ENCODE measurements at places on chromosomes 3 and 15. TPM values are rescaled to one million over a fixed set of nuclear protein-coding genes. Genes with fewer than 3 reads are reported as not detected.

The MYZAP gene
- 41.3 TPM for total RNA-seq

The CD276 gene
- 55.0 TPM for total RNA-seq

The CPOX gene
- total RNA-seq = 18.0 TPM

The XIRP1 gene
- total RNA-seq = not detected

The GRM2 gene
- 0.15 TPM for total RNA-seq

The NR1I2 gene
- 0.21 TPM for total RNA-seq

The EXD1 gene
- total RNA-seq = not detected

The SLC30A4 gene
- 4.8 TPM for total RNA-seq

The GOLGA8S gene
- total RNA-seq = 0.53 TPM

The OTOL1 gene
- not detected for total RNA-seq

The C3orf85 gene
- total RNA-seq = not detected

The KLHDC8B gene
- 34.8 TPM for total RNA-seq

The PTH1R gene
- 14.5 TPM for total RNA-seq

The KLHL6 gene
- total RNA-seq = 36.7 TPM

The FGD5 gene
- 85.0 TPM for total RNA-seq

The A4GNT gene
- 0.41 TPM for total RNA-seq

The LRRC3B gene
- total RNA-seq = 0.30 TPM

The CBLB gene
- 29.7 TPM for total RNA-seq

The GOLGA6L10 gene
- 0.41 TPM for total RNA-seq

The ABI3BP gene
- total RNA-seq = 108 TPM

The CLDND1 gene
- 91.2 TPM for total RNA-seq

The ONECUT1 gene
- not detected for total RNA-seq

The POLQ gene
- 0.56 TPM for total RNA-seq

The MEIS2 gene
- total RNA-seq = 20.7 TPM

The ILDR1 gene
- total RNA-seq = 8.3 TPM

The HIGD2B gene
- total RNA-seq = not detected

The KCNMB2 gene
- total RNA-seq = 0.56 TPM

The GHSR gene
- total RNA-seq = not detected

The P2RY1 gene
- total RNA-seq = 19.8 TPM

The PLSCR4 gene
- 63.5 TPM for total RNA-seq

The ARRDC4 gene
- total RNA-seq = 52.8 TPM

The CTDSPL gene
- 60.3 TPM for total RNA-seq

The SYNPR gene
- total RNA-seq = not detected

The ZNF80 gene
- not detected for total RNA-seq

The COLQ gene
- total RNA-seq = 2.0 TPM

The MAP1A gene
- 7.1 TPM for total RNA-seq

The IDH2 gene
- 46.7 TPM for total RNA-seq

The CPA3 gene
- 48.6 TPM for total RNA-seq

The TIMP4 gene
- 5.2 TPM for total RNA-seq

The LDHAL6B gene
- total RNA-seq = not detected

The SEMA3B gene
- 77.6 TPM for total RNA-seq

The CPLX3 gene
- total RNA-seq = not detected

The TLNRD1 gene
- 24.7 TPM for total RNA-seq

The BHLHE40 gene
- 84.8 TPM for total RNA-seq

The ADAMTS17 gene
- total RNA-seq = 3.0 TPM

The NRG4 gene
- total RNA-seq = 2.2 TPM

The SNTN gene
- total RNA-seq = 12.8 TPM

The PSTPIP1 gene
- total RNA-seq = 18.4 TPM

The IQCB1 gene
- total RNA-seq = 19.6 TPM

The GOLGA8H gene
- total RNA-seq = 0.24 TPM

The RTP1 gene
- total RNA-seq = not detected

The PPP2R3A gene
- total RNA-seq = 9.0 TPM

The ANKDD1A gene
- 5.0 TPM for total RNA-seq

The TLR9 gene
- total RNA-seq = 1.0 TPM

Measured in lower lobe of right lung (tissue), 2 donors.